ENCODE measurements at places on chromosomes 7 and 10.

DNA sequence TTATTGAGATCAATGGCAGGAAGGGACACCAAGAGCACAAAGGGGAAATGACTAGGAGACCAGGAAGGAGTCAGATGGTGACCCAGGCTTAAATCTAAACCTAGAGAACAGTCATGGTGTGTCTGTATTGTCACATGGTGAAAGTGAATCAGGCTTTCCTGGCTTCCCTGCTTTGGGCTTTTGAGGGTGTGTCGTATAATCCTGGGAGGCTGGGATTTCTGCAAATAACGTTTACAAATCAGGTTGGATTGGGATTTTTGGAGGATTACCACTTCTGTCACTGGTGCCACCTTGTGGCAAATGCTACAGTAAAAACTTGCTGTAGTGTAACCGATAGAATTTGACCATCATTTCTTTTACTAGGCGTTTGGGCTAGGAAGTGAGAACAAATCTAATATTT, 502.6 kb downstream of the NRG3 start:
- no peak for DNase-seq

- no peak for DNase-seq
Measured at GRCh38 chr7:132055336-132056120, 499.1 kb upstream of the PODXL start.

GRCh38 chr10:120702032-120702431, 149.1 kb upstream of the WDR11 start:
- DNase-seq: no peak

DNA sequence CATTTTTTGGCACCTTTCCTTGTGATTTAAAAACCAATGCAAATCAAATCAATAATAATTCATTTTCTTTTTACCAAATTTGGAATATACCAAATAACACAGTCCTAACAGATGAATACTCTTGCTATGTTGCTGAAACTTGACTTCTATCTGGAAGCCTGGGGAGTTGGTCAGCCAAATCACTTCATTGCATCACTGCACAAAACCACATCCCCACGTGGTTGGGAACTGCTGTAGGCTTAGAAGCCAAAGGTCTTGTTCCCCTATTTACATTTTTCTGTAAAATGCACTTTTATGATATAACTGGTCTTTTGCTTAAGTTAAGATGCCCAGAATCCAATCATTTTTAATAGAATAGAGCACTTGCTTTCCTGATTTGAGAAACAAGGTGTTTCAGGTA, 15.2 kb downstream of the GPR85 start:
- DNase-seq: no peak

- no peak for DNase-seq
Measured at GRCh38 chr7:150435390-150436073, 14.9 kb upstream of the GIMAP8 start.

DNA sequence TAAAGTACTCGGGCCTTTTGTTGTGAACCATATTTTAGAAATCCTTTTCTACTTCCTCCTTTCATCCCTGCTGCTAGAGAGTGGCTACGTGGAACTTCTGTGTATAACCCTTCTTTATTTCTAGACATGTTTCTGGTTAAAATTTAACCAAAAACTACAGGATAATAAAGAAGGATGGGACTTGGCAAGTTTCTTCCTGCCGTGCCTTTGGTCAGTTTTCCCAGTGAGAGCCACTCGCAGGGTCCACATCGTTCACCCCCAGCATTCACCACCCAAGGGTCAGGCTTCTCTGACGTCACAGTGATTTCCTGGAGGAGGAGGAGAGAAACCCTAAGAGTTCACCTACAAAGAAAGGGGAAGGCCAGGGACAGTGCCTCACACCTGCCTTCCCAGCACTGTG, 45.4 kb downstream of the NKX6-2 start:
- no peak for DNase-seq

DNA sequence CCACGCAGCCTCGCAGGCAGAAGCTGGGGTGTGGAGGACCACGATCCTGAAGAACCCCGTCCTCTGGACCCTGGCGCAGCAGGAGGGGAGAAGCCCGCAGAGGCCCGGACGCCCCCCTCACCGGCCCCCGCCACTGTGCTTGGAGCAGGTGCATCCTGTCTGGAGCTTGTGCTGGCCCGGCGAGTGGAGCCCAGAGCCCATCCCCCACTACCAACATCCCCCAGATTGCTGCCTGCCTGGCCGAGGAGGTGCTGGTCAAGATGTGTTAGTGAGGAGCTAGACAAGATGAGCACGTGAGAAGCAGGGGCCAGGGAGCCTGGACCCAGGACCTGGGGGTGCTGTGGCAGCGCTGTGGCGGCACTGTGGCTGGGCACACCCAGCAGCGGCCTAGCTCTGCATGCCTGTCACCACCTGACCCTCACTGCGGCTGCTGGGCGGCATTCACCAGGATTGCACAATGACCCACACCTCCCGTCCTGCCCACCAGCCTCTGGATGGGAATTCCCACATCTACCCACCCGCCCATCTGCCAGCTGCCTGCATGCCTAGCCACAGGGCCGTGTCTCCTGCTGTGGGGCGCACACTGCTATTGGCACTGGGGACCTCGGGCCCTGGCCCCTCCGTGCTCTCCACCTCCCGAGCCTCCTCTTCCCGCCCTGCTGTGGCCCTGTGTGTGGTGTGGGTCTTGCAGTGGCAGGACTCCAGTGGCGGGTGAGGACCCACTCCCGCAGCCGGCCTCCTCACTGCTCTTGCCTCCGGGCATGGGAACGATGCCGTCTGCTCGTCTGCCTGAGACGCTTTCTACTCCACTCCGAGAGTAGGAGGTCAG, 11.8 kb downstream of the GPR146 start:
- DNase-seq: no peak

DNA sequence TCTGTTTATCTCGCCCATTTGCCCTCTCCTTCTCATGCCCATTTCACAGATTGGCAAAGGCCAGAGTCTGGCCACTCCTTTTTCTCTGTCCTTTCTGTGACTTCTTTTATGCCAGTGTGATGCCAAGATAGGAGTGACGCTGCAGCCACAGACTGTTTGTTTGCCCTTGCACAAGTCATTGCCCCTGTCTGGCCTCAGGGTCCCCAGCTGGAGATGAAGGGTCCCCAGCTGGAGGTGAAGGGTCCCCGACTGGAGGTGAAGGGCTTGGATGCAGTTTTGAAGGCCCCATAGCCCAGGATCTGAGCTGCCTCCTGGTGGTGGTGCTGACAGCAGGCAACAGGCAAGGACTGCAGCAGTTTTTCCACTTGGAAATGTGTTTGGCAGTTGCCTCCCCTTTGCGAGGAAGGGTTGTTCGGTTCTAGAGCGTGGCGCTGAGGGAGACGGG, 50.8 kb upstream of the SLC29A3 start:
- DNase-seq: no peak

DNA sequence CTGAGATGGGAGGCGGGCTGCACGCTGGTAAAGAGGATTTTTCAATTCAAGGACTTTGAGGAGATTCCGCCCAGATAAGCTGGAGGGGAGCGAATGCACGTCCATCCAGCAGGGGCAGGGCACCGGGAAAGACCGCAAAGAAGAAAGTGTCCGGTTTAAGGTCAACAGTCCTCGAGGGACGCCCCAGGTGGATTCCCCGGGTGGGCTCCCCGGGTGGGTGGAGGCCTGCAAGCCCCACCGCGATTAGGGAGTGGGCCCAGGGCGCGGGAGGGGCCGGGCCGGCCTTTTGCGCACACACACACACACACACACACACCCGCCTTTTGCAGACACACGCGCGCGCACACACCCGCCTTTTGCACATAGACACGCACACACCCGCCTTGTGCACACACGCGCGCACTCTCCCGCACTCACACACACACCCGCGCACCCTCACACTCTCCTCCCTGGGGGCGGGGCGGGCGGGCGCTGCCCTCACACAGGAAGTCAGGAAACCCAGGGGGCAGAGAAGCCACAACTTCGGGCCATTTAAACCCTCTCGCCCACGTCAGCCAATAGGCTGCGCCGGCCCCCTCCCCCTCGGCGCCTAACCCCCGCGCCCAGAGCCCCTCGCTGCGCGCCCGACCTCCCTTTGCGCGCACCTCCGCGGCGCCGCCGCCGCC, 615 bp downstream of the ARHGAP12 start:
- no peak for DNase-seq

All from activated CD8-positive, alpha-beta memory T cell treated with anti-CD3 and anti-CD28 coated beads for 1 hour (primary cell).